ENCODE measurements at places on chromosomes 4 and X. TPM values are rescaled to one million over a fixed set of nuclear protein-coding genes. Genes with fewer than 3 reads are reported as not detected.

SHOX gene
- polyA plus RNA-seq = not detected

GRCh38 chr4:185736882-185737281 is 75.1 kb downstream of the SORBS2 start:
- H3K36me3 ChIP-seq = no peaks in the 10 kb centered on the region
- H3K27me3 ChIP-seq = peaks cover 26% of the 10 kb centered on the region
- H3K27ac ChIP-seq = no peak overlapping the region

COX7B2 gene
- not detected for polyA plus RNA-seq

GRCh38 chrX:140141444-140142029 is 176.2 kb upstream of the CXorf66 start:
- H3K36me3 ChIP-seq = no peaks in the 10 kb centered on the region
- H3K27ac ChIP-seq = no peak overlapping the region
- H3K4me1 ChIP-seq = no peaks in the 10 kb centered on the region
- no peaks in the 10 kb centered on the region for H3K27me3 ChIP-seq
- H3K4me3 ChIP-seq = no peak overlapping the region
- peak; percentile 1 for DNase-seq

DNA sequence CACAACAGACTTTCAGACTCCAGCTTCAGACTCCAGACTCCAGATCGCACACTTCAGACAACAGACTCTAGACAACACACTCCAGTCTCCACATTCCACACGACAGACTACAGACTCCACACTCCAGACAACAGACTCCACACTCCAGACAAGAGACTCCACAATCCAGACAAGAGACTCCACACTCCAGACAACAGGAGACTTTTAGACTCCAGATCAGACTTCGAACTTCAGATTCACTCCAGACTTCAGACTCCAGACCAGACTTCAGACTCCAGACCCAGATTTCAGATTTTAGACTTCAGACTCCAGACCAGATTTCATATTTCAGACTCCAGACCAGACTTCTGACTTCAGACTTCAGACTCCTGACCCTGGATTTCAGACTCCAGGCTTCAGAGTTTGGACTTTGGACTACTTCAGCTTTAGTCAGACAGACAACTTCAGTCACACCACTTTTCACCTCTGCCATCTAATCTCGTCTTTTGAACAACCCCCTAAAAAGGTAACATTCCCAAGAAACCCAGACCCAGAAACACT is 29.0 kb upstream of the TLR2 start:
- peak overlapping the region; percentile 29 for H3K27ac ChIP-seq
- H3K36me3 ChIP-seq = no peaks in the 10 kb centered on the region
- DNase-seq = no peak
- H3K4me1 ChIP-seq = peaks cover 17% of the 10 kb centered on the region
- H3K4me3 ChIP-seq = no peak overlapping the region

DNA sequence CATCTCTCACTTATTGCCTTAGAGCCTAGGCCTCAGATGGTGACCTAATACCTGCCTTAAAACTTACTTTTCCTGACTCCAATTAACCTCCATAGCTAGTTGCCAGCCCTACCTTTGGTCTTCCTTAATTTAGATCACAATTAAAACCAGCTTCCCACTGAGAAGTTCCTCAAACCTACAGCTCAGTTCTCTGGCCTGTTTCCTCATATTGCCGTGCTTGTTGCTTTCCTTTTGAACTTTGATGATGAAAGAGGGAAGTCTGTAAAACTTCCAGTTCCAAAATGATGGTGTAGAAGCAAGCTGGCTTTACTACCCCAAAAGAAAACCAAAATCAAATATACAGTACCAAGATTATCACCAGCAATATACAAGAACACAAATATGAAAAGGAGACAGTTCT is 28.9 kb upstream of the CAMK2D start:
- DNase-seq = no peak
- H3K36me3 ChIP-seq = peaks cover 15% of the 10 kb centered on the region
- no peak overlapping the region for H3K27ac ChIP-seq
- no peaks in the 10 kb centered on the region for H3K4me1 ChIP-seq

- H3K4me3 ChIP-seq = no peak overlapping the region
- no peaks in the 10 kb centered on the region for H3K4me1 ChIP-seq
- H3K27me3 ChIP-seq = no peaks in the 10 kb centered on the region
- no peak overlapping the region for H3K27ac ChIP-seq
- DNase-seq = no peak
Observed at GRCh38 chr4:180486342-180486741, 1756.9 kb upstream of the TENM3 start.

DNA sequence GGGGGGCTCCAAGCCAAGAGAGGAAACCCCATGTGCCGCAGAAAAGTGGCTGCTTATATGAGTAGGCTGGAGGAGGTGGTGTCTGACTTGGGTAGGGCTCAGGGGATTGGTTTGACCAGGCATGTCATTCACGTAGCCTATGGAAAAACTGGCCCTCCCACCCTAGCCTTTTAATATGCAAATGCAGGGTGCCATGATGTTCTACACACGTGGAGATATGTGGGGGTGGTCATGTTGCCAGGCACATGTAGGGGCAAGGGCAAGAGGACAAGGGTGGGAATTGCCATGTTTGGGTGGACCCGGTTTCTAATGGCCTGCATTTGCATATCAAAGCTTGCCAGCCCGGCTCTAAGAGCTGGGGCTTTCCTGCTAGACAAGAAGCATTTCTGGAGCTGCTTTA is 86.9 kb upstream of the SHISA3 start:
- H3K27me3 ChIP-seq = peaks cover 15% of the 10 kb centered on the region
- no peak for DNase-seq
- H3K4me3 ChIP-seq = no peak overlapping the region
- H3K27ac ChIP-seq = no peak overlapping the region
- H3K4me1 ChIP-seq = no peaks in the 10 kb centered on the region

PDE6B gene
- 30.5 TPM for polyA plus RNA-seq

MAGED4 gene
- 0.10 TPM for polyA plus RNA-seq

- no peaks in the 10 kb centered on the region for H3K36me3 ChIP-seq
- H3K27me3 ChIP-seq = no peaks in the 10 kb centered on the region
- no peak overlapping the region for H3K27ac ChIP-seq
- H3K4me3 ChIP-seq = no peak overlapping the region
- no peak for DNase-seq
Observed at GRCh38 chr4:8252301-8253173, 17.0 kb upstream of the HTRA3 start.

SMIM10L2A gene
- 0.17 TPM for polyA plus RNA-seq

DNA sequence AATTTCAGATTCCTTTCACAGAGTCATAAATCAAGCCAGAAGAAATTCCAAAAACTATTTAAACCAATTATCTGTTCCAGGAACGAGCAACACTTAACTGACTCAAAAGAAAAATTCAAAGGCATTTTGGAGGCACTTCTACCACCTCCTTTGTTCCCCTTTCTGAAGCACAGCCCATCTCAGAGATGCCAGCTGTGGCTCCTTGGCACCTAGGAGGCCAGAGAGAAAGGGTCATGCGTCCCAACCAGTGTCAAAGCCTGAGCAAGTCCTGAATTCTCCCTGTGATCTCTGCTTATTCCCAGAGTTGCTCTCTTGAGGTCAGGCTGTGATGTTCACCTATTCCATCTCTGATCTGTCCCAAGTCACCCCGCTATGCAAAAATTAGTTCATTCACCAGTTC is 105.0 kb upstream of the S100G start:
- H3K36me3 ChIP-seq = no peaks in the 10 kb centered on the region
- H3K4me3 ChIP-seq = no peak overlapping the region
- no peak overlapping the region for H3K27ac ChIP-seq
- no peaks in the 10 kb centered on the region for H3K27me3 ChIP-seq
- no peaks in the 10 kb centered on the region for H3K4me1 ChIP-seq

MAGEA8 gene
- not detected for polyA plus RNA-seq

RAB33B gene
- 11.4 TPM for polyA plus RNA-seq

PRSS12 gene
- not detected for polyA plus RNA-seq

SMIM14 gene
- polyA plus RNA-seq = 440 TPM

DNA sequence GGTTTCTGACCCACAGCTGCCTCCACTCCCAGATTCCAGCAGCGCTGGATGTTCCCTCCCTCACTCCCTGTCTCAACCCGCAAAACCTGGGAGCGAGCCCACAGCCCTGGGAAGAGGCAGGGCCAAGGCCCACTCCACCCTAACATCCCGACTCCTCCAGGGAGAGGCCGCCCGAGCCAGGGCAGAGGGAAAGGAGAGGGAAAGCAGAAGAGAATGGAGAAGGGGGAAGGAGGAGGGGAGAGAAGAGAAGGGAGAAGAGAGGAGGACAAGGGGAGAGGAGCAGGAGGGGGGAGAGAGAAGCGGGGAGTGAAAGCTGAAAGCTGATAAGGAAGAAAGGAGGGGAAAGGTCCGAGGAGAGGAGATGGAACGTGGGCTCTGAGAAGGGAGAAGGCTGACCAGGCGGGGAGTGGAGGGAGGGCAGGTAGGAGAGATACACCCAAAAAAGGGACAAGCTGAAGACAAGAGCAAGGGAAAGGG is 120.2 kb upstream of the PJA1 start:
- no peaks in the 10 kb centered on the region for H3K36me3 ChIP-seq
- H3K4me1 ChIP-seq = peaks cover 5% of the 10 kb centered on the region
- peaks cover 27% of the 10 kb centered on the region for H3K27me3 ChIP-seq
- H3K27ac ChIP-seq = no peak overlapping the region
- peak overlapping the region; percentile 64 for H3K4me3 ChIP-seq

DNA sequence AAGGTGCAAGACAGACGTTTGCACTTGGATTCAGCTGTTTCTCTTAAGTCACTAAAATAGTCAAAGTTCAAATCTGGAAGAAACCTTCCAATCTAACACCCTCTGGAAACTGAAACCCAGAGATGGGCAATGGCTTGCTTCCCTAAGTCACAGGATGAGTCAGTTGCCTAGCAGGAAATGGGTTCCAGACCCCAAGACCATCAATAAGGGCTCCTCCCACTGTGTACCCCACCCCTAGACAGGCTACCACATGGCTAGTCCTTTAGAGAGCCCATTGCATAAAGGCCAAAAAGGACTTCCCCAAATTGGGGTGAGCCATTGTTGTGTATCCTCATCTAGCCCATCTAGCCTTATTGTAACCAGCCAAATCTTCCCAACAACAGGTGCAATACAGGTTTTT is 216.2 kb downstream of the HS6ST2 start:
- no peaks in the 10 kb centered on the region for H3K36me3 ChIP-seq
- no peaks in the 10 kb centered on the region for H3K27me3 ChIP-seq
- no peak overlapping the region for H3K4me3 ChIP-seq
- H3K4me1 ChIP-seq = no peaks in the 10 kb centered on the region
- DNase-seq = no peak

- no peak overlapping the region for H3K27ac ChIP-seq
- H3K4me3 ChIP-seq = no peak overlapping the region
- H3K4me1 ChIP-seq = no peaks in the 10 kb centered on the region
- no peaks in the 10 kb centered on the region for H3K27me3 ChIP-seq
- H3K36me3 ChIP-seq = no peaks in the 10 kb centered on the region
- DNase-seq = no peak
Observed at GRCh38 chrX:37470711-37471110, 100.8 kb upstream of the LANCL3 start.

- peaks cover 7% of the 10 kb centered on the region for H3K36me3 ChIP-seq
- no peak for DNase-seq
- no peaks in the 10 kb centered on the region for H3K27me3 ChIP-seq
- H3K4me3 ChIP-seq = no peak overlapping the region
Observed at GRCh38 chr4:146186041-146186440, 10.5 kb downstream of the LSM6 start.

- peaks cover 75% of the 10 kb centered on the region for H3K27me3 ChIP-seq
- no peak for DNase-seq
- no peak overlapping the region for H3K27ac ChIP-seq
Observed at GRCh38 chr4:13527981-13528820, 16.1 kb downstream of the NKX3-2 start.

- DNase-seq = no peak
- no peaks in the 10 kb centered on the region for H3K4me1 ChIP-seq
- no peak overlapping the region for H3K4me3 ChIP-seq
- H3K27ac ChIP-seq = no peak overlapping the region
- H3K36me3 ChIP-seq = no peaks in the 10 kb centered on the region
Observed at GRCh38 chrX:31092476-31092875, 20.6 kb upstream of the FTHL17 start.

ZNF330 gene
- polyA plus RNA-seq = 22.7 TPM

DNA sequence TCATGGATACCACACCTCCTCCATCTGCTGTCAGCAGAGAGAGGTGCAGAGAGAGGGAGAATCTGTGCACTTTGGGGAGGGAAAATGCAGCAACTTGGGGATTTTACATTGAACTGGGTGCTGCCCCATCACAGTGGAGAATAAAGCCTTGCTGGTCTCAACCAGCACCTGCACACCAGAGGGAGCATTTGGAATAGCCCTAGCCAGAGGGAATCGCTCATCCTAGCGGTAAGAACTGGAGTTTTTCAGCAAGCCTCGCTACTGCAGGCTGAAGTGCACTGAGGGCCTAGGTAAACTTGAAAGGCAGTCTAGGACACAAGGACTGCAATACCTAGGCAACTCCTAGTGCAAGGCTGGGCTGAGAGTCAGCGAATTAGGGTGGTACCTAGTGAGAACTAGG is 148.7 kb downstream of the KDR start:
- no peak overlapping the region for H3K27ac ChIP-seq
- no peak overlapping the region for H3K4me3 ChIP-seq
- DNase-seq = no peak
- no peaks in the 10 kb centered on the region for H3K4me1 ChIP-seq
- no peaks in the 10 kb centered on the region for H3K36me3 ChIP-seq

Measured in naive B cell (primary cell).